Activated CD4-positive, alpha-beta T cell treated with anti-CD3 and anti-CD28 coated beads for 48 hours (primary cell): ENCODE measurements at places on chromosomes 7 and 10.

DNA sequence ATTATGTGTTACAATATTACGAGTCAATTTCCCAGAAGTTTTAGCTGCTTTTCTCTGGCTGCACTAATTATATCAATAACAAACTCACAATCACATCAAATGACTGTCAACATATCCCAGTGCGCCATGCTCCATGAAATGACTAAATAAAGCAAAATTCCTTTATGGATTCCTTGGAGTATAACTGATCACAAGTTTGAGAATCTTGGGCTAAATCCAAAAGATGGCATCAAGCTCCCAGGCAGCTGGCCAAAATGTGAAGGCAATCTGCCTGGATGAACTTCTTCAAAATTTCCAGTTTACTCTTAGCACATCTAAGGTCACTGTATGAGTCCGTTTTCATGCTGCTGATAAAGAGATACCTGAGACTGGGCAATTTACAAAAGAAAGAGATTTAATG is 210.8 kb downstream of the CCSER2 start:
- no peak for DNase-seq

GRCh38 chr10:118501171-118501570 is 94.3 kb downstream of the PRLHR start:
- no peak for DNase-seq

- DNase-seq: no peak
Measured at GRCh38 chr7:25656581-25657026, 428.3 kb upstream of the NPVF start.

DNA sequence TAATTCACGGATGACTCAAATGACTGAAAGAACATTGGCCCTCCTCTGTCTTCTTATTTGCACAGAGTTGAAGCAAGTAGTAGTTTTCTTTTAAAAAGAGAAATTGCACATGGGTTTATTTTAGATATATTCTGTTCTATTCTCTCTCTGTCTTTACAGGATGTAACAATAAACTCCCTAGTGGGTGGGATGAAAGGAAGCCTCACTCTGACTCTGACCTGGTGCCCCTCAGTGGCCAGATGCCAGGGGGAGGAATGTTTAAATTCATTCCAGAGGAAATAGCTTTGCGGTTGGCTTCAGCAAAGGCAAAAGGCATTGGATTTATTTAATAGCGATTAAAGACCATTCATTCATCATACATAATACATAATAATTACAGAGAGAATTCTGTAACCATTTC is 156.4 kb upstream of the MTPN start:
- no peak for DNase-seq

- no peak for DNase-seq
Measured at GRCh38 chr7:49396229-49396628, 377.2 kb upstream of the VWC2 start.

DNA sequence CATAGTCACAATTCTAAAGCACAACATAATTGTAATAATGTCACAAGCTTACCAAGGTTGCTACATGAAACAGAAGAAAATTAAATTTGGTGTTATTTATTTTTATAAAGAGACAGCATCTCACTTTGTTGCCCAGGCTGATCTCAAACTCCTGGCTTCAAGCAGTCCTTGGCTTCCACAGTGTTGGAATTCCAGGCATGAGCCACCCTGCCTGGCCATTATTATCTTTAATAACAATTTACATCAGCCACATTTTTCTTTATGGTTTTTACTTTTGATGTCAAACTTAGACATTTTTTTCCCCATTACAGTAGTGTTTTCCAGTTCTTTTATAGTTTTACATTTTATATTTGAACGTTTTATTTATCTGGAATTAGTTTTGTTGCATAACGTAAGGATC is 46.7 kb downstream of the BMPR1A start:
- no peak for DNase-seq

DNA sequence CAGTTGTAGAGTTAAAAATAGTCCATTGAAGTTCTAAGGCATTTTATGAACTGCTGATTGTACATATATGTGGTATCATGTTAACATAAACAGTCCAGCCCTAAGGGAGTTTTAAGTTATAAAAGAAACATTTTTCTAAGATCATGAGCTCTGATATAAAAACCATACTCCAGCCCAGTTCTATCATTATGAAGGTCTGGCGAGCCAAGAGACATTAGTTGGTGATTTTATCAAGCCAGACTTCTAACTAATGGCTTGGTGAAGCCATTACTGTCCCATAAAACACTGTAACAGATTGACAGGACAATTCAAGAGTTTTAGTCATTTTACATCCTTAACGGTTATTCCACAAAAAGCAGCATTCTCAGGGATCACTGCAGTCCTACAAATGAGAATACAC is 221.6 kb downstream of the RNLS start:
- DNase-seq: no peak
